ENCODE measurements at places on chromosomes 2 and 18.

DNA sequence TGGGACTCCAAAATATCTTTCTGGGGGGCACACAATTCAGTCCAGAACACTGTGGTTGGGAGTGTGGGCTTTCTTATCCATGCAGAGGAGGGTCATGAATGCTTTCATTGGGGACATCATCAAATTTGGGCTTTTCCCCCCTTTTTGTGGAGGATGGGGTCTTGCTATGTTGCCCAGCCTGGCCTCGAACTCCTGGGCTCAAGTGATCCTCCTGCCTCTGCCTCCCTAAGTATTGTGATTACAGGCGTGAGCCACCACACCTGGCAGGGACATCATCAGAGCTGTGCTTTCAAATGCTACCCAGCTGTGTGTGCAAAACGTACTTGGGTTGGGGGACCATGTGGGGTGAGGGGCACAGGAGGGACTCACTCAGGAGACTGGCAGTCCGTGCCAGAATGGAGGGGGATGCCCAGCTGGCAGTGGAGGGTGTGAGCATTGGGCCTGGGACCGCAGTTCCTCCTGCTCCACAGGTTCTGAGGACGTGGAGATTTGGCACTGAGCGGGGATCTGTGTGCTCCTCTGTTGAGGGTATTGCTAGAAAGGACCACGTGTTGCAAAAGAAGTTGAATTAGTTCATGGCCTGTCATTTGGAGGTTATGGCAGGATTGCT lies 24.4 kb downstream of the EMILIN2 start:
- no peak for DNase-seq

GRCh38 chr18:70197026-70197425 lies 8.5 kb downstream of the RTTN start:
- no peak for DNase-seq

DNA sequence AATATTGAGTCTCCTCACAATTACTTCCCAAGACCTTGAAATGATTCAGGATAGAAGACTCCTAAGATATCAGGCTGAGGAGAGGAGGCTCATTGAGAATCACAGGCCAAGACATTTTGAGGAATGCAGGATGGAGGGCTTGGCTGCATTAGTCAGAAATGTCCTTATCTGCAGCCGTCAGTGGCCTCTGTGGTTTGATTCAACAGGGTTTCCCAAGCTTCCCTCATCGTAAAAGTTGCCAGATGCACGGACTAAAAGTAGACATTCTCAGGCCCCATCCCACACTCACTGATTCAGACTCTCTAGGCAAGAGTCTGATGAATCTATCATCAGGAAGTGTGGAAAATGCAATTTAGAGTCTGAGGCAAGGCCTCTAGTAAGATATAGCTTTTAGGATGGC lies 34.0 kb upstream of the TMEM178A start:
- peak; percentile 44 for DNase-seq

GRCh38 chr18:11512096-11513025 lies 97.0 kb upstream of the SLC35G4 start:
- DNase-seq, result no peak

DNA sequence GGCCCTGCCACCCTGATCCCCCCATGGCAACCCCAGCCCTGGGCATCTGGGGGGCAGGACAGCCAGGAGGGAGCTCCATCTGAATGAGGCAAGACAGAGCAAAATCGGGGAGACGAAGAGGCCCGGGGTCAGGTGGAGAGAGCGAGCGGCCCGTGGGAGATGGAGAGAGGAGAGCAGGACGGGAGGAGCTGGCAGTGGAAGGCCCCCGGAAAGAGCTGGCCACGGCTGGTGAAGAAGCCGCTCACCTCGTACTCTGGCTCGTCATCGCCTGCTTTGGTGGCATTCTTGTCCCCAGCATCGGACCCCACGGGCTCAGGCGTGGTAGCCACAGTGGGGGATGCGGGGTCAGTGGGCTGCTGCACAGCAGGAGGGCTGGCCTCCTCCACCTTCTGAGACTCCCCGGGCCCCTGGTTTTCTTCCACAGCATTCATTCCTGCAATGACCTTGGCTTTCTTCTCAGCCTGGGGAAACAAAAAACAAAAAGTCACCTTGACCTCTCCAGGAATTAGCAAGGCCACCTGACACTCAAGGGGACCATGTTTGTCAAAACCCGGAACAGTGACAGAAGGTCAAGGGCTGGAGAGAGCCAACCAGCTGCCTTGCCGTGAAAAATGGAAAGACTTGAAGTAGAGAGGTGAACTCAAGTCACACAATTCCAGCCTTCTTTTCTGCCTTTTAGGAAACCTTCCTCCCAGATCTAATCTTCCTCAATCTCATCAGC lies 79.6 kb upstream of the POMC start:
- DNase-seq, result no peak

DNA sequence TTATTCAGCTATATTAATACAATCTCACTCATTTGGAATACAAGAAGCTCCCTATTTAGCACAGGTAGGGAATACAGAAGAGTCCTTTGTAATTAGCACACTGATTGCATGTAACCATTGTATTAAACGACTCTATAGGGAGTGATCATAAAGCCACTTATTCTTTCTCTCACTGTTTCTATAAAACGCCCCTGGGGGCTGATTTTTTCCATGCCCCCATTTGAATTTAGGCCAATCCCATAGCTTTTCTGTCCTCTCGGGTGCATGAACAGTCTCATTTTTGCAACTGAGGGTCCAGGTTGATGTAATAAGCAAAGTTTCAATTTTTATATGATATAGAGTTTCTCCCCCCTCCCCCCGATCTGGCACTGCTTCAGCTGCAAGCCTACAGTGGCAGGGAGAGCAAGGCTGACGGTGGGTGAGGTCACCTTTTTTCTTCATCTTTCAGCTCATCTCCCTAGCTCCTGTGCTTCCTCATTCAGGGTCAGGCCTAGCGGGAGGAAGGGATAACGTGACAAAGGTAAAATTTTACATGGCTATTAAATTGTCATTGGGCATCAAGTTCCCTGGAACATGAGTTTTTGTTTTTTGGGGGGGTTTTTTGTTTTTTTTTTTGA lies 45.7 kb downstream of the GAD1 start:
- DNase-seq, result no peak

DNA sequence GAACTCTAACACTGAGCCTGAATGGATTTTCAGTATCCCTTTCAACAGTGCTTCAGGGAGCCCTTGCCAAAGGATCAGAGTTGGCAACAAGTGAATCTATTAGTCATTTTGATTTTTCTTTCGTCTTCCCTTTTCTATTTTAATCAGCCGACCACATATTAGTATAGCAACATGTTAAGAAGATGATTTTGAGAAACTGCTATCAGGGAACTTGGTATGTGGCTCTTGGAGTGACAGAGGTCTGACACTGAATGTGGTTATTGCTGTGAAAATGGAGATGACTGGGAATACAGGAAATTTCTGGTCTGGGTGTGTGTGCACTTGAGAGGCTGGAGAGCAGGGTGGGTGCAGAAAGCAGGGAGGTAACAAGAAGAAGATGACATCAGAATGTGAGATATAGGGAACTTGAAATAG lies 28.7 kb upstream of the IL1RL1 start:
- DNase-seq, result peak; percentile 48

- DNase-seq, result peak; percentile 56
Observed at GRCh38 chr18:32271672-32272208, 81.9 kb downstream of the MEP1B start.

GRCh38 chr2:167756446-167756845 lies 490.9 kb downstream of the STK39 start:
- DNase-seq, result no peak

DNA sequence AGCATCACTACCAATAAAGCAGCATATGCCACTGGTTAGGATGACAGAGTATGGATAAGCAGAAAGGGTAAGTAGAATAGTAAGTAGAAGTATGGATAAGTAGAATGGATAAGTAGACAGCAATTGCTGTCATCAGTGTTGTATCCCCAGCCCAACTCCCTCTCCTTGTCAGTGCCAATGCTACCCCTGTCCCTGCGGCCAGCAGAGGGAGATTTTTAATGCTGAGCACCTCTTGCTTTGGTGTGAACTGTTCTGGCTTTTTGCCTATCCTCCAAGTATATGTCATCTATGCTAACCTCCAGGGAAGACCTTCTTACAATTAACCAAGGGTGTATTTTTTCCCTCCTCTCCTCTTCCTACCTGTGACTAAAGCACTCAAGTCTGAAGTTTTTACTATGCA lies 136.7 kb upstream of the SPHKAP start:
- DNase-seq, result no peak

- no peak for DNase-seq
Observed at GRCh38 chr18:40120356-40120755, 1834.7 kb upstream of the PIK3C3 start.

DNA sequence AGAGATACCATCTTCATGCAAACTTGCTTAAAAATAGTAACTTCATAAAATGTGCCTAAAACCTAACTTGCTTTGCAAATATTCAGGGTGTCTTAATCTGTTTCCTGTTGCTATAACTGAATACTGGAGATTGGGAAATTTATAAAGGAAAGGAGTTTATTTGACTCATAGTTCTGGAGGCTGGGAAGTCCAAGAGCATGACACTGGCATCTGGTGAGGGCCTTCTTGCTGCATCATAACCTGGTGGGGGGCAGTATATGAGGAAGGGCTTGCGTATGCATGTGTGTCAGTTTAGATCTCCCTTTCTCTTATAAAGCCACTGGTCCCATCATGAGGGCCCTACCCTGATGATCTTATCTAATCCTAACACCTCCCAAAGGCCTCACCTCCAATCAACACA lies 166.5 kb downstream of the LPIN1 start:
- DNase-seq, result no peak

GRCh38 chr2:152402780-152403759 lies 68.1 kb downstream of the FMNL2 start:
- no peak for DNase-seq

DNA sequence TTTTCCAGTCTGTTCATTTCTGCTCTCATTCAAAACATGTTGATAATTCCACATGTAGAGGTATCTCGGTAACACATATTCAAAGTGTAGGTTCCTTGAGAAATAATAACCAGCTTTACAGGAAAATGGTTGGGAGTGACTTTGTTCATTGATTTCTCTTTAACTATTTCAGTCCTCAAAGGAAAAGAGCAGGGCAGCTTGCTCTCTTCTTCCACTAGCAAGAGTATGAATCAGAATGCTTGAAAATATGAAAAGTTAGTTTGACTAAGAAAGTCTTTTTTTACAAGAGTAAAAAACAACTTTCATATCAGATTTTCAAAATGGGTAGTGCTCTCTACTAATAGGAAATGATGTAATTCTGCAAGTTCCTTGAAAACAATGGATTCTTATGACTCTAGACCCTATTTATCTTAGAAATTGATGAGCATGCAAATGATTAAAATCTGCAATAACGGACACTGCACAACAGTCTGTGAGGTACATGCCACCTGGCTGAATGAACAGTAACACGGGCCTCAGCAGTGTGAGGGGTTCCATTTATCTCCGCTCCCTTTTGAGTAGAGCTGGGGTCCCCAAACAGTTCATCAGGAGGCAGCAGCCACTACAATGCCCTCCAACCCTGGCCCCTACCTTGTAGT lies 65.6 kb downstream of the IRS1 start:
- DNase-seq, result no peak

DNA sequence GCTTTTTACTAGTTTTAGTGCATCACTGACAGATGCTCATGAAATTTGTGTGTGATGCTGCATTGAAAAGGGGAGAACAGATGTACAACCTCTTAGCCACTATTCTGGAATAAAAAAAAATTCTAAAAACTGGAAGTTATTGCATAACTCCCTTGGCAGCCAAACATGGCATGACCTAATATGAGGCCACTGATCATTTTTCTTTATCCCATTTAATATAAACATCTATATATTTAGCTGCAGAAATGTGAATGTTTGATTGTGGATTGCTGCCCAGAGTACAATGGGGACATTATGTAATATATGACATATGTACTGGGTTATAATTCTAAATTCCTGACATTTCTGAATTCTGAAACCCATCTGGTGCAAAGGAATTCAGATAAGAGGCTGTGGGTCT lies 86.5 kb downstream of the CDCA7 start:
- DNase-seq, result no peak

DNA sequence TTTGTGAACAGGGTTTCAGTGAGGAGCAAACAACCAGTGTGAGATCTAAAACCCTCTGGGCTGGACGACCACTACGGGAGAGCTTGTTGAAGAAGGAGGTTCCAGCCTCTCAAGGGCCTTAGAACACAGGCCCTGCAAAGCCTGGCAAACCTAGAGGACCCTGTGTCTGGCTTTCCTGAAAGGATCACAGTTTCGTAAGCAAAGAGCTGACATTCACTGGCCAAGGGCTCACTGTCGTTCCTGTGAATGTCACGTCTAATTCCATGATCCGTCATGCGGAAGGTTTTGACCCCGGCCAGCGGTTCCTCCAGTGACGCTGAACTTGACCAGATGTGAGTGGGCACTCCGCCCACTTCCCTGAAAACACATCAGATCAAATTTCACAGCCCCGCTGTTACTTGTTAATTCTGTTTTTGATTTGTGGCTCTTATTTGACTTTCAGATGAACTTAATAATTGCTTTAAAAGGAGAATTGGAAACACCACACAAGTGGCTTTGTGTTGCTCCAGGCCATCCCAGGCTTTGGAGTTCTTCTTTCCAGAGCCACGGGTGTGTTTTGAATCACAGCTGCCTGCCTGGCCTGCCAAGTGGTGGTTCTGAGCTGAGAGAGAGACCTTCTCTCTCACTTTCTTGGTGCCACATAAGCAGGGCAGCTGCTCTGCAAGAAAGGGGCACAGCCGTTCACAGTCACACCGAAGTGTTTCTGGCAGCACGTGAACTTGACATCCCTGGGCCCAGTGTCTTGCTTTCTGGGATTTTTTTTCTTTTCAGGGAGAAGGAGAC lies 308.4 kb downstream of the NDUFA10 start:
- no peak for DNase-seq

DNA sequence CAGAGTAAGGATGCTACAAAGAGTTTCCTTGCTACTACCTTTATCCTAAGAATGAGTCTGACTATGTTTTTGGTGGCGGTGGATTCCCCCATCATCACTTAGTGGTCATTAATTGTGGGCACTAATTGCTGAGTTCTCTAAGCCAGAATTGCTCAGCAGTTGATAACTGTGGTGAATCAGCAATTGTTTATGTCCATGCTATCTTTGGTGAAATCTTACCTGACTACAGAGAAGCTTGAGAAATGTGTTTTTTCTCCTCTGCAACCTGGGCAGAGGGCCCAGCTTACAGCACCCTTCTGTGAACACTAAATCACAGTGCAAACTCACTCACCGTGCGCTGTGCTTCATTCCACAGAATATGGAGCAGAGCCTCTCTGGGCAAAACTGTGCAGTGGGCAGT lies 683.6 kb downstream of the CNTNAP5 start:
- DNase-seq, result no peak

- peak; percentile 6 for DNase-seq
Observed at GRCh38 chr2:53913721-53914120, 54.0 kb upstream of the GPR75 start.

DNA sequence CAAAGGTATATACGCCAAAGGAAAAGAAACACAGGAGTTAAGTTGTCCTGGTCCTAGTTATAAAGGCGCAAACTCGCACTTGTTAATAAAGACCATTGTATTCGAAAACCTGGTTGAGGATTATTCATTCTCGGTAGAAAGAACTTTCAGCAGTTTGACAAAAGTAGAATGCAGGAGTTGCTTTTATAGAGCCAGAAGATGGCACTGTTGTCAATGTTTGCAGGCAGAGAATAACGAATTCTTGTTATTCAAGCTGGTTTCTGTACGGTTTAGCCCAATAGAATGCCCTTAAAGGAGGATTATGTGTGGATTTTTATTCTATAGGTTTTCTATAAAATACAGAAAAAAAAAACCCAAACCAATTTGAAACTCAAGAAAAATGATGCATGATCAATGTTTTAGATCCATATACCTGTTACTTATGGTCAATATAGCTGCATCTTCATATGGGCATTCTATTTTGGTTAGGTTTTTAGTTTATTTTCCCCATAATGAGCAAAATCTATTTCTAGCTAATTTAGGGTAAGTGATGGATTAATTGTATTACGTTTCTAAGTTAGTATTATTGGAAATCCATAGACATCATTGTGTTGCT lies 510.3 kb downstream of the PLCL1 start:
- DNase-seq, result peak; percentile 42
